ENCODE measurements at places on chromosomes 16 and 17.

- DNase-seq, result no peak
These were observed 46.9 kb upstream of the ADCY7 start for GRCh38 chr16:50219402-50219975.

GRCh38 chr16:72926177-72927070, 121.5 kb downstream of the ZFHX3 start:
- no peak for DNase-seq

DNA sequence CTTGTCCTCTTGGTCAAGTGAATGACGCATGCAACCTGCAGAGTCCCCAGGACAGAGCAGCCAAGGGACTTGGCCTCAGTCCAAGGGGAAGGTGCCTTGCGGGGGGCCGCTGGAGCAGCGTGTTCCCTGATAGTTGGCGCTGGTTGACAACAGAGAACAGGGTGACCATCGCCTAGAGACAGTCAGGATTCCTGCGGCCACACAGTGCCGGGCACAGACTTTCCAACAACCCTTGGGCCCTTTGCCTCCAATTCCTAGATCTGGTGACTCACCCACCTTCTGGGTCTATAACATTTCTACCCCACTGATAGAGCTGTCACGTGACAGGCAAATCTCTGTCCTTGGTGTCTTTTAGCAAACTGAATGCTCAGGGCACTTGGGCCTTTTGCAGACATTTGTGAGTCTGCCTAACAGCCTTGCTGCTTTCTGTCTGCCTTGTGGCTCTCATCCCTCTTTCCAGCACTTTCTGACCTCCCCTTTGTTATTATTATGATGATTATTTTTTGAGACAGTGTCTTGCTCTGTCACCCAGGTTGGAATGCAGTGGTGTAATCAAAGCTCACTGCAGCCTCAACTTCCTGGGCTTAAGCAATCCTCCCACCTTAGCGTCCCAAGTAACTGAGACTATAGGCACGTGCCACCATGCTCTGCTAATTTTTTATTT, 11.9 kb upstream of the TEDC2 start:
- peak; percentile 71 for DNase-seq

- DNase-seq, result no peak
These were observed 9.9 kb upstream of the GNAO1 start for GRCh38 chr16:56181401-56181800.

DNA sequence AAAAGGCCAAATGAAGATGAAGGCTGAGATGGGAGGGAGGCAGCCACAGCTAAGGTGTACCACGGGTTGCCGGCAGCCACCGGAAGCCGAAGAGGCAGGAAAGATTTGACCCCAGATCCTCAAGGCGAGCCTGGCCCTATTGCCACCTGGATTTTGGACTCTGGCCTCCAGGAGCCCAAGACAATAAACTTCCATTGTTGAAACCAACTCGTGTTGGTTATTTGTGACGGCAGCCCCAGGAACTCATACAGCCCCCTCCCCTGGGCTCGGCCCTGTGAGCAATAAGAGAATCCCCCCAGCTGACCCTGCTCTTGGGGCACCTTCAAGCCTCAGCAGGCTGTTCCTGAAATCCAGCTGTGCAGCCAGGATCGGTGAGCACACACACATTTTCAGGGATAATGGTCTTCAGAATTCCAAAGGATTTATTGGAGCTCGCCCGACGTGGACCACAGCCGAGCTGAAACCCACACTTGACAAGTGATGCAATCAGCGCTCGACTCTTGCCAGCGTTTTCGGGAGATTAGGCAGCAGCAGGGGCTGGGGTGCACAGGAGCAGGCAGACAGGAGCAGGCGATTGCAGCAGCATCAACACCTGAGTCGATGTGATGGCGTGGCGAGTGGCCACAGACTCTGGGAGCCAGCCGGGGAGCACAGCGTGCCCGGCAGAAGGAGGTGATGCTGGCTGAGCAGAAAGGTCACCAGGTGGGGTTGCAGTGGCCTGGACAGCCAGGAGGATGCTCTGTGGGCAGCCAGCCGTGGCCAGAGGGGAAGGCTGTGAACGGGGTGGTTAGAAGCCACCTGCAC, 22.4 kb upstream of the CBX4 start:
- peak; percentile 36 for DNase-seq

DNA sequence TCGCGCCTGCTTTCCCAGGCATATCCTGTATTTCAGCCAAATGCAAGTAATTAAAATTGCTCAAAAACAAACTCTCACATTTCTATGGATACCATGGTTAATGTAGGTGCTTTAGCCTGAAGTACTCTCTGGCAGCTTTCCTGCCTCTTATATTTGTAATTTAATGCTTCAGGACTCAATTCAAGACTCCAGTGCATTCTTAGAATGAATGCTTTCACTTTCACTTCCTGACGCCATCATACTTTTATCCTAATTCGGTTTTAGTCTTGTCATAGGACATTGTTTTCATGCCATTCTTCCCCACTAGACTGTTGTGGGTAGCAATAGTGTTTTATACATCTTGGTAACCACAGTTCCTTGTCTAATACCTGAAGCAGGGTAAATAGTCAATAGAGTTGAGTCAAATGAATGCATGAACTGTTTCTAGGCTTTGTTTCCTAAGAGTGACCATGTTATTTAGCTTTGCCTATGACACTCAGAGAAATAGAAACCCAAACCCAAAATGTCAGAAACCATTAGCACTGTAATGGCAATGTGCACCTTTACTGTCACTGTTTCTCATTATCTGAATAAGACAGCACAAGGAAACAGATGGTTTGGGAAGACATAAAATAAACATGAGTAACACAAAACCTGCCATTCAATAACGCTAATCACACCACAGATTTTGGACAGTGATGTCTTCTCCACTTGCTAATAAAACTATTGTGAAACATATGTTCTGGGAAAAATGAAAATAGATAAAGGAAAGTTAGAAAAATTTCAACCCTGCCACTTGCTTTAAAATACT, 705.5 kb downstream of the CDH11 start:
- DNase-seq, result peak; percentile 71

DNA sequence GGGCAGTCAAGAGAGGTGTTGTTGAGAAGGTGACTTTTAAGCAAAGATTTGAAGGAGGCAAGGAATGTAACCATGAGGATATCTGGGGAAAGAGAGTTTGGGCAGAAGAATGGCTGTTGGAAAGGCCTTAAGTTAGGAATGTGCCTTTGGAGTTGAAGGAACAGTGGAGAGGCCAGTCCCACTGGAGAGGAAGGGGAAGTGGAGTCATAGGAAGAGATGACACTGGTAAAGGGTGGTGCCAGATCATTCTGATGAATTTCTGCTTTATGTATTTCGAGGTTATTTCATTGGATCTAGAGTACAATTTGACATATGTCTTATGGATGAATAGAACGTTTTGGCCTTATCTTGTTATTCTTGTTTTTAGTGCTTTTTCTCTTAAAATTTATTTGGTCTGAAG, 93.5 kb downstream of the WWP2 start:
- peak; percentile 58 for DNase-seq

- DNase-seq, result no peak
These were observed 12.5 kb downstream of the ARHGAP23 start for GRCh38 chr17:38440614-38441397.

DNA sequence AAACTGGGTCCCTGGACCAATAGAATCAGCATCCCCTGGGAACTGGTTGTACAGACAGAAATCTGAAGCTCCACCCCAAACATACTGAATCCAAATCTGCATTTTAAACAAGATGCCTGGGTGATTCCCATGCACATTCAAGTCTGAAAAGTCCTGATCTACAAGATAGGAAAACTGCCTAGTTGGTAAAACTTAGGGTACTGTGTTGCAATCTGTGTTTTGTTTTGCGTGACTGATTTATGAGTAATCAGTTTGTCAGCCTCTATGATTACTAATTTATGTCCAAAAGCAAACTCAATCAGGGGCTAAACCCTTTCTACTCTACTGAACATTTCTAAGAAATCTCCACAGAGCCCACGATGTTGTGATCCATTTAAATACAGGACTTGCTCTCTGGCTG, 103.8 kb downstream of the YPEL2 start:
- DNase-seq, result peak; percentile 97

GRCh38 chr17:68892193-68892592, 63.0 kb downstream of the ABCA8 start:
- no peak for DNase-seq

DNA sequence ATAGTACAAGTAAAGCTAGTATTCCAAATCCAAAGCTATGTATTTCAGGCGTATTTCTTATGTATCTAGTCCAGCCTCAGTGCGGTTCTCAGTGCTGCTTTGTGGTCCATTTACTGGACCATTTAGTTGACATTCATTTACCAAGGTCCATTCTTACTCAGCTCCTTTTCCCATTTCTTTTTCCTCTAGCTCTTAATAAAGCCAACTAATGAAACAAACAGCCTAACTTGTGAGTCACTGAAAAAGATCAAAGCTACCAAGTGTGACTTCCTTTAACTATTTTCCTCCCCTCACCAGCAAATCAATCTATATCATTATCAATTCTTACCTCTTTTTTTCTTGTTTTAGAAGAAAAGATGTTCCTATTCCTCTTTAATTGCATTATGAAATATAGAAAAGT, 64.0 kb downstream of the CYB561 start:
- DNase-seq, result no peak

DNA sequence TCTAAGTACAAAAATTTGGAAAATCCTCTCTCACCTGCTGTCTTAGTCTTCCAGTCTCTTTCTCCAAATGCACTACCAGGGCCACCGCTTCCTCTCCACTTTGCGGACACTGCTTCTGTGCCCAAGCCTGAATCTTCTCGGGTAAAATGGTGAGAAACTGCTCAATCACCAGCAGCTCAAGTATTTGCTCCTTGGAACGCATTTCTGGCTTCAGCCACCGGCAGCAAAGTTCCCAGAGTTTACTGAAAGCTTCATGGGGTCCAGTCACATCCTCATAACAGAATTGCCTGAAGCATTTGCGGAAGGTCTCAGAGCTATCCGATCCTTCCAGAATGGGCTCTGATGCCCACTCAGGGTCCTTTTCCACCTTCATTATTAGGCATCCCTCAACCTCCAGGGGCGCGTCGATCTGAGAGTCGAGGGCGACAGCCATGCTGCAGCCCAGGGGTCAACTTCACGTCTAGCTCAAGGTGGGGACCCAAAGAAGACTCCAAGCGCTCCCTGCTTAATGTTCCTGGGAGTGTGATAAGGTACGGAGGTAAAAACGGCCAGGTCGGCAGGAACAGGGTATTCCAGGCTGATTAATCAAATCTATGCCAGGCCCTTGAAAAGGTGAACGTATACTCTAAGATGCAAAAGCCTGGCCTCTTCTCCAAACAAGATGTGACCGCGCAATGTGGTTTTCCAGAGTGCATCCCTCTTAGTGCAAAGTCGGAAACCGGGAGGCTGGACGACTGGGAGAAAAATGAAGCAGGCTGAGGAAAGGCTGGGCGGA, 763 bp downstream of the ZKSCAN2 start:
- DNase-seq, result no peak

DNA sequence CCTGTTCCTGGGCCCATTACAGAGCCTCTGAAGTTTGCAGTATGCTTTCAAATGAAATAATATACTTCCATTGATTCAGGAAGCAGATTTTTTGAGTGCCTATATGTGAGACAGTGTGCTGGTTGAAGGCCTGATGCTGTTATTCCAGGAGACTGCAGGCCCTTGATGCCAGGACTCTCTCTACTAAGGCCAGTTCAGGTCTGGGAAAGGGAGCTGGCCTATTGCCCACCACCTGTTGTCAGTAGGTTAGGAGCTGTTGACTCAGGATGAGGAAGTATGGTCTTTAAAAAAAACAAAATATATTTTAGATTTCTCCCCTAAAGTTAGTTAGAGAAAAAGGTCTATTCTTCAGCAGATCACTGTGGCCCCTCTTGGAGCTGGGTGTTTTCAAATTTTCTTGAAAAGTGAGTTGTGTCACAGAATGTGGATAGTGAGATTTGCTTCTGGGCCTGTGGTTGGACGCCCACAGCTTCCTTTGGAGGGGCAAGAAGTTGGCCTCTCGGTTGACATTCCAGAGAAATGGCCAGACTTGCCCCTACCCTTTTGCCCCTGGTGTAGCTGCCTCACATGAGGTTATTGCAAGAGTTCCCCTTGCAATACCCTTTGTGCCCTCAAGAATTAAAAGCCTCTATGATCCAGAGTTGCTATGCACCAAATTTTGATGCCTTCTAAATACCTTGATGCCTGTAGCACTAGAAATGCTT, 7.9 kb downstream of the ESRP2 start:
- no peak for DNase-seq

GRCh38 chr17:57604771-57605674, 140.1 kb downstream of the CCDC182 start:
- peak; percentile 61 for DNase-seq

GRCh38 chr17:74603746-74604145, 11.7 kb upstream of the CD300LD start:
- DNase-seq, result no peak

GRCh38 chr17:75765981-75766380, 989 bp upstream of the GALK1 start:
- no peak for DNase-seq

Data from cardiac fibroblast (primary cell).